Lower leg skin (tissue), 4 donors: ENCODE measurements at places on chromosomes 5 and 9. TPM values are rescaled to one million over a fixed set of nuclear protein-coding genes. Genes with fewer than 3 reads are reported as not detected.

DNA sequence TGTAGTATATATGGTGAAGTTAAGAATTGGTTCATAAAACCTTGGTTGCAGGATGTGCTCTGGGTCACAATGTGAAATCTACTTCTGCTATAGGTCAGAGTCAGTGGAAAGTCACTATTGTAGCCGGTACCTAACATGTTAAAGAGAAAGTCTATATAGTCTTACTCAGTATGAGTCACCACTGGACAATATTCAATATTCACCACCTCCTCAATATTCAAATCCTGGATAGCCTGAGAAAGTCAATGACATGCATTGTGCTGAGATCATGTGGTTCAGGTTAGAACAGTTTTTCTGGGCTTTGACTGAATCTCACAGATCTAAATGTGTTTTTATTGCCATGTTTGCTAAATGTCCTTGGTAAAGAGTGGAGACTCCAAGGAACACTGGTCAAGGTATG, 108.8 kb downstream of the HMHB1 start:
- no peak for DNase-seq

- no peak for DNase-seq
These were observed 207.5 kb upstream of the TBCA start for GRCh38 chr5:77983482-77984199.

DNA sequence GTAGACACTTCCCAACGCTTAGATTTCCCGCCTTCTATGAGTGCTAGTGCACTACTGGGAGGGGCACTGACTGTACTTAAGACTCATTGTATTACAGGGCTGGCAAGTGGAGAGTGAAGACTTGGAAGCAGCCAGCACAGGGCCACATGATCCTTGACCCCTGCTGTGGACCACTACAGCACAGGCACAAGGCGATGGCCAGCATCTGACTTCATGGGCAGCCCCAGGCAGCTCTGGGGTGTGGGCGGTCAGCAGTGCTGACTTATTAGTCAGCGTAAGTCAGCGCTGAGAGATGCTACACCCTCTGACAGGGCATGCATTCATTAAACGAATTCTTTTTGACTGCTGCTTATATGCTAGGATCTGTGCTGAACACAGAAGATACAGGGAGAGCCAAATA, 9.3 kb downstream of the SLC46A2 start:
- DNase-seq, result no peak

- no peak for DNase-seq
These were observed 23.8 kb downstream of the C5 start for GRCh38 chr9:121026260-121026691.

Gene SNCAIP
- total RNA-seq, result 2.4 TPM
